ENCODE measurements at places on chromosomes 3 and 15.

DNA sequence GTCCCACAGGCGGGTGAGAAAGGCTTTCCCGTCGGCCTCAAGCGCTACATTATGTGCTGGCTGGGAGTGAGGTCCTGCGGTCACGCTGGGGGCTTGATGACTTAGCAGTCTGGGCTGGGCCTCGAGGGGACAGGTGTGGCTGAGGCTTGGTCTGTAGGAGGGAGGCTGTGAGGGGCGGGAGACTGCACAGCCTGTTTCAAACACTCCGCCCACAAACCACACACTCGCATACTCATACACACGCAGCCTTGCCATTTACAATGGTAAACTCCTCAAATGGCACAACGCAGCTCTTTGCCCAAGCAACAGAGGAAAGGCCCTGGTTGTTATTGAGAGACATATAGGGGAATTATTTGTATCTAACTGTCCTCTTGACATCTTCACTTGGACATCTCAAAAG, 32.4 kb upstream of the RASGRF1 start:
- DNase-seq = no peak

DNA sequence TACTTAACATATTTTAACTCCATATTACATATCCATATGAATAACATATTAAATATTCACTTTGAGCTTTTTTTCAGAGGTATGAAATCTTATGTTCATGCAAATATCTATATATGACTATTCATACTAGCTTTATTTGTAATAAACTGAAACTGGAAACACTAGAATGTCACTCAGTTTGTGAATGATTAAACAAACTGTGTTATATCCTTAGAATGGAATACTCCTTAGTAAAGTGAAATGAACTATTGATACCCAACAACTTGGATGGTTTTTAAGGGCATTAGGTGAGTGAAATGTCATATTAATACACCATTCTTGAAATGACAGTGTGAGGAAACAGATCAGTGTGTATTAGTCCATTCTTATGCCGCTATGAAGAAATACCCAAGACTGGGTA, 45.4 kb downstream of the ARHGAP11B start:
- no peak for DNase-seq

GRCh38 chr3:171393032-171393744, 67.0 kb downstream of the TNIK start:
- DNase-seq = no peak

DNA sequence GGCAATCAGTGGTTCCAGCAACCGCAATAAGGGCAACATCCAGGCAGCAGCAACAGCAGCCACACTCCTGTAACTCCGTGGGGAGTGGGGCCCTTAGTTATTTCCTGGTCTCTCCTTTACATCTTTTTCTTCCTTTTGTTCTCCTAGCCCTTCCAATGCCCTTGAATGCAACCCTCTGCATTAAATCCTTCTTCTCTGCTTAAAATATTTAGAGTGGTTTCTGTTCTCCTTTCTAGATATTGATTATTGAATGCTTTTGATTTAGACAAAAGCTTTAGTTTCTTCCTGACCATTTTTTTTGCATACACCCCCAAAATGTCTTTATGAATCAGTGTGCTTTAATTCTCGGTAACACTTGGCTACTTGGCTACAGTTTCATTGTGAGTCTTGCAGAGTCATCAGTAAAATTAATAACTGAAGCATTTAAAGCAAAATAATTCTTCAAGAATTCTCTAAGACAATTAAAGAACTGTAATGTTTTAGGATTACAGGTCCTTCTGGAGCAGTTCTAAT, 586.1 kb downstream of the MECOM start:
- DNase-seq = no peak

- no peak for DNase-seq
Observed at GRCh38 chr15:95584088-95584487, 746.4 kb upstream of the NR2F2 start.

DNA sequence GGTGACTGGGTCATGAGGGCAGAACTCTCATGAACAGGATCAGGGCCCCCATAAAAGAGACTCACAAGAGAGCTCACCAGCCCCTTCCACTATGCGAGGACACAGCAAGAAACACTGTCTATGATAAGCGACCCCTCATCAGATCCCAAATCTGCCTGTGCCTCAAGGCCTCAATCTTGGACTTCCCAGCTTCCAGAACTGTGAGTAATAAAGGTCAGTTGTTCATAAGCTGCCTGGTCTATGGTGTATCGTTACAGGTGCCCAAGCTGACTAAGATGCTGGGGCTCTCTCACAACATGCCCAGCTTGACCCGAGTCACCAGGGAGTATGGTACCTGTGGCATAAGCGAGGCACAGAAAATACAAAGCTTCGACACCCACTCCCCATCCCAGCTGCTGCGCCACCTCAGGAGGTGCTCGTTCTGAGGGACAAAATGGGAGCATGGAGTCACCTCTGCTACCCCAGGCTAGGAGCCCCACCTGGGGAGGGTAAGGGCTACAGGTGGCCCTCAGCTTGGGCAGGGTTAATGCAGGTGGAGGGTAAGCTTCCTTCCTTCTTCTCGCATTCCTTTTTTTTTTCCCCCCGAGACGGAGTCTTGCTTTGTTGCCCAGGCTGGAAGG, 234.1 kb downstream of the ADAMTS17 start:
- DNase-seq = no peak

DNA sequence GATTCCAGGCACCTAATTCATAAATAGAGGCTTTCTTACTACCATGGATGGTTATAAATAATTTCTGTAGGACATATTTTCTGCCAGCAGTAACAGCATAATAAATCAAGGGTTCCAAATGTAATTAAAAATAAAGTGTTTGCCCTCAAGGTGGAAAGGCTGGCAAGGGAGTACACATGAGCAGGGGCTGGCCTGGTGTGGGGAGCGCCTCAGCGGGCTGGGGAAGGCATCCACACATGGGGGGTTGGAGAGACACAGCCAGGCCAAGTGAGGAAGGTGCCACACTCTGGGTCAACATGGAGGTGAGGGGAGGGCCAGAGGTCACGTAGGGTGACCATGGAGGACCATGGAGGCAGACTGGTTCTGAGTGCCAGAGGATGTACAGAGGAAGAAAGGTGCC, 65.8 kb upstream of the OCA2 start:
- DNase-seq = no peak

GRCh38 chr15:39888809-39889208, 31.3 kb downstream of the GPR176 start:
- no peak for DNase-seq

DNA sequence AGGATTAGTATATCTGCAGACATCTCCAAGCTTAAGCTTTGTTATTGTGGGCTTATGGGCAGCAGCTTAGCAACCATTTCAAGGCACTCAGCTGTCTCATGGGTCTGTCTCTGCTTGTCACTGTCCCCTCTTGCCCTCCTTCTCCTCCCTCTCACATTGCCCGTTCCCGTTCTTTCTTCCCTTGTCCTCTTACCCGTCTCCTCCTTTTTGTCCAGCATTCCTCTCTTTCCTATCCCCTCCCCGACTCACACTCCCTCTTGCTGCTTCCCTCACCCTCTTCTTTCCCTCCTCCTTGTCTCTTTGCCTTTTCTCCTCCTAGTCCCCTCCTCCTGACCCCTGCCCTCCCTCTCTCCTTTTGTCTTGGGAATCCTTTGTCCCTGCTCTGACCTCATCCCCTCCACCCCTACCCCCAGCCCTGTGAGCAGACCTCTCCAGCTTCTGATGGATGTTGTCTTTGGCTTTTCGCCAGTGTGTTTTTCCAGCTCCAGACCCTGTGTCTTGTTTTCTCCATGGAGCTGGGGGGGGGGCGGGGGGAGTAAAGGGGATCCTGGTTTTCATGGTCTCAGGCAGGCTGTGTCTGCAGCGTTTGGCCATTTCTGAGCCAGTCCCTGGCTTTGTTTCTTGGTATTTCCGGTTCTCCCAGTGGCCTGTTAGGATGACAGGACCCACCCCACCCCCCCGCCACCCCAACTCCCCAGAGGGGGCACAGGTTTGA, 47.9 kb upstream of the TRAK1 start:
- no peak for DNase-seq

DNA sequence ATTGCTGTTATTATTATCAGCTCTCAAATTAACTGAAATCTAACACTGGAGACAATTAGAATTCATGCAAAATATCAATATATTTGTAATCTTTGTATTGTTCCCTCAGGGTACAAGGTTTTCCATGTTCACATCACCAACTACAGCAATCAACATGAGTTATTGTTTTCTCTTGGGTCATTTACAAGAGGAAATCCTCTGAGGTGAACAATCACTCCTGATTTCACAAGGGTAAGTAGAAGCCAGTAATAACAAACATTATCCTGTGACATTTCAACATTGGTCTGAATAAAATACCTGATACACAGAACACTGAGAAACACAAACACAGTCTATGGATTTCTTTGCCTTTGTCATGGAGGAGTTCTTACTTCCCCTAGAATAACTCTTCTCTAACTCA, 174.0 kb downstream of the SUCNR1 start:
- DNase-seq = peak; percentile 79

DNA sequence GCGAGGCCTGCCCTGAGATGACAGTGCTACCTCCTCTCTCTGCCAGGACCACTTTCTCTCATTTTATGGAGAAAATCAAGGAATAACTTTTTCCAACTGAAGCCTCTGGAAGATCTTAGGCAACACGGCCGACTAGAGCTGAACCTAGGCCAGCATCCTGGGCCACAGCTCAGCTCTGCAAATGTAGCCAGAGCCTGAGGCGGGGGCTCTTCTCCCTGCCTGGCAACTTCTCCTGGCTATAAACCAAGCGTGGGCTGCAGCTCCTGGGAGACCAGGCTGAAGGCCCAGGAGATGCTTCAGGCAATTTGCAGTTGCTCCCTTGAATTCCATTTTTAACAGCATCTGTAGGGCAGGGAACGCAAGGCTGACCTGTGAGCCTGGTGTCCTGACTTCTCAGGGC, 74.9 kb downstream of the CEMIP start:
- no peak for DNase-seq

DNA sequence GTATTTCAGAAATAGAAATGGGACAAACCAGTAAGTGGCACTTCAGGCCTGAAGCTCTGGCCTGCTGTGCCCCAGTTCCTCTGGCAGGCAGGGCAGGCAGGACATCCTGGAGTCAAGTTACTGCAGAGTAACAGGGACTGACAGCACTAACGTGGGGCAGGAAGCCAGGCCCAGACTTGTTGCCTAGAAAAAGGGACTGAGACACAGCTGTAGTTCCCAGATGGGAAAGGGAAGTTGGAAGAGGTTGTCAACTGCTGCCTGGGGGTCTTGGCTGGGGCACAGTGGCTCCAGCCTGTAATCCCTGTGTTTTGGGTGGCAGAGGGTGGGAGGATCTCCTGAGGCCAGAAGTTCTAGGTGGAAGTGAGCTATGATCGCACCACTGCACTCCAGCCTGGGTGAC, 171.9 kb downstream of the FMN1 start:
- DNase-seq = peak; percentile 76

- peak; percentile 38 for DNase-seq
Observed at GRCh38 chr3:100782906-100783305, 73.6 kb downstream of the TFG start.

DNA sequence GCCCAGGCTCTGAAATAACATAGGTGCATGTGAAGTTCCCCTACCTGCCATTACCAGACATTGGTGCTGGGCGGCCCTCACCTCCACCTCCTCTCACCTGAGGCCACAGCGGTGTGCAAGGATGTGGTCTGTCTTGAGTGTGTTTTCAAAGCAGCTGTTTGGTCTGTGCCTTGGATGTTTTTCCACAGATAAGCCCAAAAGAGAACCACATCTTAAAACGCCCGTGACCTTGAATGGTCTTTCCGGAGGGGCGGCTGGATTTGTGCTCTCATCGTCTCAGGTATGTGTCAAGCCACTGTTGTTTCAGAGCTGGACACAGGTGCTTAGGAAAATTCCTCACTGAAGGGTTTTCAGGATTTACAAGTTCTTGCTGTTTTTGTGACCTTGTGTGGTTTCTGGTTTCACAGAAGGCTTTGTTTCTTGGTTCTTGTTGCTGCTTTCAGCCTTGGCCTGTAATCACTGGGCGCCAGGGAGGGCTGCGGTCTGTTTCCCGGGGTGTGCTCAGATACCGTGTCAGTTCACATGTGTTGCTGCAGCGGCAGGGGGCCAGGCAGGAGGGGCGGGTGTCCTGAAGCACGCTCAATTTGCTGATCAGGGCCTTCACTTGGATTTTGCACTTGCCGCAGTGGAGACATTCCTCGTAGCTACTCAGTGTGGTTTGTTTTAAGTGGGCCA, 128.4 kb downstream of the IGF1R start:
- DNase-seq = peak; percentile 65

GRCh38 chr3:124927574-124928045, 6.9 kb downstream of the MUC13 start:
- no peak for DNase-seq

DNA sequence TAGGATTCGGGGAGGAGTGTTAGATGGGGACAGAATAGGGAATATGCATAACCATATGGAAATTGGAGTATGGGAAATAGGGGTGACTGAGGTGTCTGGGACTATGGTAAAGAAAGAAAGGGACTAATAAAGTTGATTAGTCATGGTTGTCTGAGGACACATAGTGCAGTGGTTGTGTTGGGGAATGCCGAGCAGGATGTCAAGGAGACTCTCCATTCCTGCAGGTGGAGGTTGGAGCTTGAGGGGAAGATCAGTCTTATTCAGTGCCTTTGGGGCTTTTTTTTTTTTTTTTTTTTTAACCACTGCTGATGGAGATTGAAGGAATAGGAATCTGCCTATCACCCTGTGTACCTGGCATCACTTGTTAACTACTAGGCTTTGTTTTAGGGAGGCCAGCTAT, 10.8 kb downstream of the NMD3 start:
- DNase-seq = no peak

GRCh38 chr3:28940530-28940929, 340.3 kb upstream of the RBMS3 start:
- DNase-seq = peak; percentile 97

- DNase-seq = no peak
Observed at GRCh38 chr15:39767921-39768320, 14.7 kb downstream of the FSIP1 start.

All from fibroblast of gingiva (primary cell).